COR-L47 (cell line): ENCODE measurements at places on chromosomes 16 and 17.

DNA sequence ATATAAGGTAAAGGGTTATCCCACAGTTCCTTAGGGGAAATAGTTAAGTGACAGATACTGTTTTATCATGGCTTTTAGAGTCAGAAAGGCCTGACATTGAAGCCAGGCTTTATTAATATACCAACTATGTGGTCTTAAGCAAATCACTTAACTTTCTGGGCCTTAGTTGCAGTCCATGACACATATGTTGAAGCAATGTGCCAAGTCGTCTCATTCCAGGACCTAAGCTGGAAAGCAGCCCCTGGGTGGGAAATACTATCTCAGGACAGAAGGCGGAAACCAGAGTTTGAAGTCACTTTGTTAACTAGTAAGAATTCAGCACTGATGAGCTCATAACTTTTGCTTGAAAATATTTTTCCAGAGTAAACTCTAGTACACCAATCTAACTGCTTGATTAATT lies 80.0 kb downstream of the USP32 start:
- DNase-seq: no peak

DNA sequence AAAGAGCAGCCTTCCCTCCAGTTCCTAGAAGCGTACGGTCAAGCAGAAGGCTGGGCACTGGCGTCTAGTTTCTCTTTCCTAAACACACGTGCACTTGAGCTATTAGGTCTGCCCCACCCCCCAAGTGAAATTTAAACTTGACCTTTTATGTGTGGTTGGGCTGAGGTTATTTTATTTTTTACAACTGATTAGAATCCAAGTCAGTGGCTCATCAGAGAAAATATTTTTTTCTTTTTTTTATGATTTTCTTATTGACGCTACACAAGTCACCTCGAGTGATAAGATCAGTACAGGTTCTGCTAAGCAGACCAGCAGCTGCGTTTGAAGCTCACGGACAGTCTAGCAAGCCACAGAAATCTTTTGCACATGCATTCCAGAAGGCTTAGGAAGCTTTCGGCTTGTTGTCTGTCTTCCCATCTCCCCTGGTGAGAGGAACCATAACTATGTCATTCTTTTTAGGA lies 95.1 kb downstream of the ZFHX3 start:
- no peak for DNase-seq

- DNase-seq: peak; percentile 5
Observed at GRCh38 chr17:5585836-5586521, 1.7 kb upstream of the NLRP1 start.

GRCh38 chr16:84979516-84979915 lies 31.8 kb downstream of the ZDHHC7 start:
- no peak for DNase-seq

DNA sequence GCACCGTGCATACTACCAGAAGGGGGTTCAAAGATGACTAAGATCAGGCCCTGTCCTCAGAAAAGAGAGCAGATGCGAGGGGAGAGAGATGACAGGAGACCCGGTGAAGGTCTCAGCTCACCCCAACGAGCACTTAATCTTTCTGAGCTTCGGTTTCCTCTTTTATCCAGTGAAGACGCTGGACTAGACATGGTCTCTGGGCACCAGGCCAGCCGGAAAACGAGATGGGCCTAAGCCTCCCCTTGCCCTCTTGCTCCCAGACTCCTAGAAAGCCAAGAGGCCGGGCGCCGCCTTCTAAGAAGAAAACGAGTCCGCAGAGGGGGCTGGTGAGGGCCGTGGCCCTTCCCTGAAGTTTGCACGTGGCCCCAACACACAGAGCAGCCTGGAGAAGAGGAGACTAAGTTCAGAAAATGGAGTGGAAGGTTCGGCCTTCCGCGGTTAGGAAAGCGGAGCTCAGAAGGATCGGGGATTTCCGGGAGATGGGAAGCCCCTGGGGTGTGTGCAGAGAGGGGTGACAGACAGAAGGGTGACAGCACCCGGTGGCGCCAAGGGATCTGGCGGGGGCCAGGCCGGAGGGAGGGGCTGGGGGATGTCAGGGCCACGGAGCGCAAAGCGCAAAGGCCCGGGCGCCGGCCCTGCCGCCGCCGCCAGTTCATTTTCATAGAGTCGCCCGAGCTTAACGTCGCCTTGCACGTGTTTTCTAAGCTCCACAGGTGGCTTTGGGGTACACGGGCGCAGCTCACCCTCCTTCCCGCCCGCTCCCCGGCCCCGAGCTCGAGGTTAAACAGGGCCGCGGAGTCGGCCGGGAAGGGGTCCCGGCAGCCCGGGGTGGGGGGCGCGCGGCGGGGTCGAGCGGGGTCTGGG lies 42.1 kb upstream of the BHLHA9 start:
- DNase-seq: no peak

- no peak for DNase-seq
Observed at GRCh38 chr17:49939318-49939717, 29.7 kb upstream of the DLX4 start.

DNA sequence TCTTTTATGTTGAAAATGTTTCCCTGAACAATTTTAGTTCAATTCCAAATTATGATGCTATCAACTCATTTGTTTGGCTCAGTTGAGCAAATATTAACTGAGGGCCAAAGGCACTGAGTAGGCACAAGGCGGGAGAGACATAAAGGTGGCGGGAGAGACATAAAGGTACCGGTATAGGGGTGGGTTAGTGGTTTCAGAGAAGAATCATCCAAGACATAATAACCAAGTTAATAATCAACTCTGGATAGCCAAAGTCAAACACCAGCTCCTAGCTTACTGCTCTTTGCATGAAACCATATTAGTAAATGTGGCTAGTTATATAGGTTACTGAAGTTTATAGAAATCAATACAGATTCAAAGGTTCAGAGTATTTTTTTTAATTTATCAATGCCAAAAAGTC lies 91.7 kb downstream of the RPGRIP1L start:
- DNase-seq: no peak

DNA sequence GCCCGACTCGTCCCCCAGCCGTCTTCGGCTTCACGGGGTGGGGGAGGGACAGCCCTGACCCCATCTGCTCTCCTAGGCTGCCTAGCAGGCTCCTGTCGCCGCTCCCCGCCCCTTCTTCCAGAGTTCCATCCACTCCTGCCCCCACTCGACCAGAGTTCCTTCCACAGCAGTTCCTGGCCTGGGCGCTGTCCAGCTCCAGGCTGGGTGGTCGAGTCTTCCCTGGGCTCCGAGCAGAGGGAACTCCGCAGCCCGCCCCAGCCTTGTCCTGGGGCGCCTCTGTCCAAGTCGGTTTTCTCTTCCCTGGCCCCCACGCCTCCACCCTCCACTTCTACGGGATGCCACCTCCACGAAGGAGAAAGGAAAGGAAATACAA lies 1.4 kb downstream of the PYY start:
- DNase-seq: no peak

DNA sequence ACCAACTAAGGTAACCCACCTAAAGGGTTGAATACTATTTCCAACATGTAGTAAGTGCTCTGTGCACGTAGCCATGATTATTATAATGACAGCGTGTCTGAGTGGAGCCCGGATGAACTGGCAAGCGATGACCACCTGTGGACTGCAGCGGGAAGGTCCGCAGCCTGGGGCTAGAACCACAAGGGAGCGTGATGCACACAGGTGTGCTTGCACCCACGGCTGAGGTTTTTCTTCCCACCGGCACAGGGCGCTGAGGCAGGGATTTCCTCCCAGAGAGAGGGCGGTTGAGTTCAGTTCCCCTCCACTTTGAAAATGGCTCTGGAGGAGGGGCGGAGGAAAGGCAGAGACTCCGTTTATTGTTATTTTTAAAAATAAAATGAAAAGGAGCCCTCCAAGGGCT lies 221.7 kb upstream of the HSBP1 start:
- no peak for DNase-seq

DNA sequence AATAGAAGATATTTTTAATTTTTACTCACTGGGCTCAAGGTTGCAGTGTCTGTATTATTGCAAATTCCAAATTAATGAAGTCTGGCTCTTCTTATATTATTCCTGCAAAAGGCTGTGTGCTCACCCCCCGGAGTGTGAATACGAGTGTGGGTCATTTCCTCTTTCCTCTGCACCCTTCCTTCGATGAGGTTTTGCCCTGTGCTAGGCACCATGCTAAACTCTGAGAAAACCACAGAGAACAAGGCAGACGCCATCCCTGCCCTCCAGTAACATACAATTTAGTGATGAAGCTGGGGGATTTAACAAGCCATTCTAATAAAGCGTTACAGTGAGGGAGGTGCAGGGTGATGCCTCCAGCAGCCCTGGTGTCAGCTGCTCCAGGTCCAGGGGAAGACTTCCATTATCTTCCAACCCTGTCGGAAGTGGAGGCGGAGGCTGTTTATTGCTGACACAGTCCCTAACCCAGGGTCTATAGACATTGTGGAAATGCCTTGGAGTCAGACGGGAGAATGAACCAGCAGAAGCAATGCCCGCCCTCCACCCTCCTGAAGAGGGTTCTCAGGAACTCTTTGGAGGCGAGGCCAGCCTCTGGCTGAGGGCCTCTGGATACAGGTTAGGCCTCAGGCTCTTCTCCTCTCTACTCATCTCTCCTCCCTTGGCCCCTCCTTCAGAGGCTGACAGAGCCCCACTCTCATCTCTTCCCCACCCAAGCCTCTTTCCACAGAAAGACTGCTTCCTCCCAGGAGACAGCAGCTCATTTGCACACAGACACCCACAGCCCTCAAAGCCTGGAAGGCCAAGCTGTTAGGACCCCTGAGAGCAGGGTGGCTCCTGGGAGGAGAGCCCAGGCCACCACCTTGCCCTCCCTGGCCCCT lies 2.0 kb upstream of the ACE start:
- DNase-seq: no peak

GRCh38 chr16:3830625-3831254 lies 49.8 kb downstream of the CREBBP start:
- no peak for DNase-seq
